ENCODE measurements at places on chromosomes 1 and 21.
A peak's percentile ranks its signal among the peaks of the same experiment; 100 is the strongest.

GRCh38 chr1:197987294-197987693 is 70.1 kb downstream of the LHX9 start:
- no peak overlapping the region for H3K27ac ChIP-seq
- DNase-seq = no peak
- no peak overlapping the region for H3K4me3 ChIP-seq
- H3K36me3 ChIP-seq = no peaks in the 10 kb centered on the region
- H3K27me3 ChIP-seq = no peaks in the 10 kb centered on the region

GRCh38 chr1:76492752-76493430 is 374.4 kb upstream of the ST6GALNAC5 start:
- H3K4me3 ChIP-seq = no peak overlapping the region
- H3K4me1 ChIP-seq = no peaks in the 10 kb centered on the region
- no peak overlapping the region for H3K27ac ChIP-seq
- no peaks in the 10 kb centered on the region for H3K36me3 ChIP-seq
- DNase-seq = no peak
- H3K27me3 ChIP-seq = no peaks in the 10 kb centered on the region

DNA sequence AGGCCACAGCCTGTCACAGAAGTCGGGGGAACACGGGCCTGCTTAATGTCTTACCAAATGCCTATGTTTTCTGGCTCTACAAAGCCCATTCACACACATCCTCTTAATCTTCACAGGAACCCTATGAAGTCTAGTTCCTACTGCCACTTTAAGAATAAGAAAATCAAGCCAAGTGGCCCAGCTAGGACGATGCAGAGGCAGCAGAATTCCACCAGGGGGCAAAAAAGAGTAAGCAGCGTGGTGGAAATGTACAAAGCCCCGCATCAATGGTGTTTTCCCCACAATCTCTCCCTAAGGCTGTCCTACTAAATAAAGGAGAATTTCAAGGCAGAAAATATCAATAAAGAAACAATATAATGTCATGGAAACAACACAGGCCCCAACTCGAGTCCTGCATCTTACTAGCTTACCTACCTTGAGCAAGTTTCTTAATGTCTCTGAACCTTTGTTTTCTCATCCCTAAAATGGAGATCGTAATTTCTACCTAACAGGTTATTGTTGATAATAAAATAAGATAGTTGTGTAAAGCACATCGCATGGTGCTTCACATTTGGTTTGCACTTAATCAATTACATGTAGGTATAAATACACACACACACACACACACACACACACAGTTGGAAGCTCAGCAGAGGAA is 21.4 kb downstream of the SEC16B start:
- no peaks in the 10 kb centered on the region for H3K36me3 ChIP-seq
- peak; percentile 38 for DNase-seq
- no peak overlapping the region for H3K4me3 ChIP-seq
- no peak overlapping the region for H3K27ac ChIP-seq

- H3K36me3 ChIP-seq = no peaks in the 10 kb centered on the region
- H3K4me3 ChIP-seq = no peak overlapping the region
- no peak for DNase-seq
- no peaks in the 10 kb centered on the region for H3K4me1 ChIP-seq
Measured at GRCh38 chr1:171940368-171940767, 99.1 kb downstream of the DNM3 start.

DNA sequence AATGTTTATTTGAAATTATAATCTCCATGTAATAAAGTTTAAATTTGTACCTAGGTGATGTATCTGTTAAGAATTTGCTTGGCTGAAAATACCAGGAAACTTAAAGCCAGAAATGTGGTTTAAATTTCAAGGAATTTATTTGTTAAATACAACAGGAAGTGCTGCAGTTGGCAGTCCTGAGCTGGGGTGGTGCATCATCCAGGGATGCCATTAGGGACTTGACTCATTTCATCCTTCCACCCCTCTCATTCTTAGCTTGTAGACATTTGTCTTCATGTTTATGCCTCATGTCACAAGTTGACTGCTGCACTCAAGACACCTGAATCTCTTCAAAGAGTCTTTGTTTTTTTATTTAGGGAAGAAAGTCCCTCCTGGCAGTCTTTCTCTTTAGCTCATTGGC is 175.9 kb downstream of the LHX8 start:
- H3K27ac ChIP-seq = no peak overlapping the region
- no peak overlapping the region for H3K4me3 ChIP-seq
- DNase-seq = no peak
